Neural progenitor cell (in vitro differentiated cells): ENCODE measurements at places on chromosomes 12 and 14.

DNA sequence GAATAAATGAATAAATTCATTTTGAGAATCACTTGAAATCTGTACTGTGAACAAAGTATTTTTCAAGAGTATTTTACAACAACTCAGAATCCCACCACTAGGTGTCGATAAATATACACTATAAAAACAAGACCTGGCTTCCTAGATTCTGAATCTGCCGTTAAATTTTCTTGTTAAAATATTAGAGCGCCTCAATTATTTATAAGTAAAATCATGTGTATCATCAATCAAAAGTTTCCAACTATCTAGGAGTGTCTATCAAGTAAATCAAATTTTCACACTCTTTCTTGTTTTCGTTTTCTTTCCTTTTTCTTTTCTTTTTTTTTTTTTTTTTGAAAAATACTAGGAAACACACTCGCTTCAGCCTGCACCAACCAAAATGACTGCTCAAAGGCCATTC lies 179.2 kb upstream of the DCN start:
- no peak overlapping the region for H3K27ac ChIP-seq
- no peaks in the 10 kb centered on the region for H3K4me1 ChIP-seq
- peak; percentile 59 for DNase-seq
- H3K4me3 ChIP-seq, result no peak overlapping the region
- no peaks in the 10 kb centered on the region for H3K27me3 ChIP-seq

- no peaks in the 10 kb centered on the region for H3K4me1 ChIP-seq
- DNase-seq, result no peak
- H3K36me3 ChIP-seq, result no peaks in the 10 kb centered on the region
- no peak overlapping the region for H3K4me3 ChIP-seq
Observed at GRCh38 chr12:80107221-80107620, 7.9 kb downstream of the OTOGL start.

- H3K27me3 ChIP-seq, result no peaks in the 10 kb centered on the region
- no peak for DNase-seq
- peaks cover 60% of the 10 kb centered on the region for H3K4me1 ChIP-seq
- no peak overlapping the region for H3K27ac ChIP-seq
- no peak overlapping the region for H3K4me3 ChIP-seq
- no peaks in the 10 kb centered on the region for H3K36me3 ChIP-seq
Observed at GRCh38 chr14:68523989-68524725, 268.7 kb downstream of the ZFP36L1 start.

DNA sequence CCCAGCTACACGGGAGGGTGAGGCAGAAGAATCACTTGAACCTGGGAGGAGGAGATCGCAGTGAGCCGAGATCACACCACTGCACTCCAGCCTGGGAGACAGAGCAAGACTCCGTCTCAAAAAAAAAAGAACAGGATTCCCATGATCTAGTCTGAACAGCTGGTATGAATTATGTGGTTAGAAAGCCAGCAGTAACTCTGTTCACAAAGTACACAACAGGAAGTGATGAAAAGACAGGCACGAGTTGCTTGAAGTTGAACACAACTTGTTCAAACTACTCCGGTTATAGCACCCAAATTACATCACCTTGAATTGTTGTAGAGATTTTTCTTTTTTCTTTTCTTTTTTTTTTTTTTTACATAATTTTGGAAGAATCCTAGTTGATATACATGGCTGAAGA lies 238.8 kb upstream of the RGS6 start:
- H3K4me3 ChIP-seq, result no peak overlapping the region
- no peak for DNase-seq
- no peak overlapping the region for H3K27ac ChIP-seq
- H3K27me3 ChIP-seq, result no peaks in the 10 kb centered on the region
